ENCODE measurements at places on chromosomes 7 and 10.

DNA sequence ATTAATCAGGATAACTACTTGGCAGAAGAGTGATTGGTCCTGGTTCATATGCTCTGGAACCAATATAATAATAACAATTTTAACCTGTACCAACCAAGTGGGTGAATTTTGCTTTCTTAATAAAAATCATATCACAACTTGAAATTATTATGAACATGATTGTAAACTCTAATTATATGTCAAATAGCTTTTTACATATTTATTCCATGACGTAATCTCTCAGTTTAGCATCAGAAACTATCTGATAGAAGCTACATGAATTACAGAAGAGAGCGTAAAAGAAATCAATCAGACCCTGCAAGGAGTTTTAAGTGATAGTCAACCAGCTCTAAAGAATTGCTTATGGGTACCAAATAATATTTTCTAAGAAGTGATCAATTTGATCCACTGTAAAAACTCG is 10.1 kb downstream of the GNG11 start:
- no peak for DNase-seq

DNA sequence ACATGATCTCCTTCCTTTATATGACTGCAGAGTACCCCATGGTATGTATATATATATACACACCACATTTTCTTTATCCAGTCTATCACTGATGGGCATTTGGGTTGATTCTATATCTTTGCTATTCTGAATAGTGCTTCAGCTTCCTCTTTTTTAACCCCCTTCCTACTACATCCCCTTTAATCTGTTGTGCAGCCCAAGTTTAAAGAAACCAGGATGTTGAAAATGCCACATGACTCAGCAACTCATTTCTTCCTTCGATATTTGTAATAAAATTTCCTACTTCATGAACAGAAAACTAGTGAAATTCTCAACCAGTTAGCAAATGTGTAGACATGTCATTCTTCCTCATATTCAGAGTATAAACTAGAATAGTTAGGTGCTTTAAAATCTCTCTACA is 1245.7 kb upstream of the SORCS1 start:
- no peak for DNase-seq

DNA sequence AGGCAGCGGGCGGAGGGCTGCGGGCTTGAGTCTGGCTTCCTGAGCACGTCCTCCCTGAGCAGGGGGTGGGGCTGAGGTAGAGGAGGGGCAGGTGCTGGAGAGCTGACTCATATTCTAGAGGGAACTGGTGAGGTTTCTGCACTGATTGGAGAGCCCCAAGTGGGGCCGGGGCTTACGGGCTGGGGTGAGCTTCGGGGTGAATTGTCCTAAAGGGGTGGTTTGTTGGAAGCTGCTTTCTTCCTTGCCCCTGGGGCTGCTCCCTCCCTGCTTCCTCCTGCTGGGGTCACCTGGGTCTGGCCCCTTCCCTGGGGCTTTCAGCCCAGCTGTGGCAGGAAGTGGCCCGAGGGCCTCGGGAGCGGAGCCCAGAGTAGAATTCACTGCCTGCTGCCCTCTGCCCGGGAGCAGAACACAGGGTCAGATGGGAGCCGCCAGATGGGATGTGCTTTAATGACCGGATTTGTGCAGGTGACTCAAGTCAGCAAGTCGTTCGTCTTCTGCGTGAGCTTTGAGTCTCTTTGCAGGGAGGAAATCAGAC is 48.6 kb downstream of the FAM20C start:
- no peak for DNase-seq

DNA sequence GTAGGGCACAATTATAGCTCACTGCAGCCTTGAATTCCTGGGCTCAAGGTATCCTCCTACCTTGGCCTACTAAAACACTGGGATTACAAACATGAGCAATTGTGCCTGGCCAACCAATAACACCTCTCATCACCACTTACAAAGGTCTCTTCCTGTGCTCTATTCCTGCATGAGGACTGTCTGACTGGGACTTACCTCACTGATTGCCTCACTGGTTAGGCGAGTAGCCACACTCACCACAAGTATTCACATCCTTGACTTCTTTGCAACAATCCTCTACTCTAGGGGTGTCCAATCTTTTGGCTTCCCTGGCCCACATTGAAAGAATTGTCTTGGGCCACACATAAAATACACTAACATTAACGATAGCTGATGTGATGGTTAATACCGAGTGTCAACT is 22.6 kb upstream of the PDIA4 start:
- no peak for DNase-seq

- DNase-seq: no peak
Observed at GRCh38 chr10:102504179-102504975, 605 bp downstream of the SUFU start.

GRCh38 chr10:131681122-131681521 is 219.7 kb upstream of the PPP2R2D start:
- no peak for DNase-seq

- DNase-seq: no peak
Observed at GRCh38 chr7:158257516-158258410, 329.9 kb downstream of the PTPRN2 start.

- DNase-seq: no peak
Observed at GRCh38 chr10:62188021-62188616, 80.5 kb downstream of the RTKN2 start.

DNA sequence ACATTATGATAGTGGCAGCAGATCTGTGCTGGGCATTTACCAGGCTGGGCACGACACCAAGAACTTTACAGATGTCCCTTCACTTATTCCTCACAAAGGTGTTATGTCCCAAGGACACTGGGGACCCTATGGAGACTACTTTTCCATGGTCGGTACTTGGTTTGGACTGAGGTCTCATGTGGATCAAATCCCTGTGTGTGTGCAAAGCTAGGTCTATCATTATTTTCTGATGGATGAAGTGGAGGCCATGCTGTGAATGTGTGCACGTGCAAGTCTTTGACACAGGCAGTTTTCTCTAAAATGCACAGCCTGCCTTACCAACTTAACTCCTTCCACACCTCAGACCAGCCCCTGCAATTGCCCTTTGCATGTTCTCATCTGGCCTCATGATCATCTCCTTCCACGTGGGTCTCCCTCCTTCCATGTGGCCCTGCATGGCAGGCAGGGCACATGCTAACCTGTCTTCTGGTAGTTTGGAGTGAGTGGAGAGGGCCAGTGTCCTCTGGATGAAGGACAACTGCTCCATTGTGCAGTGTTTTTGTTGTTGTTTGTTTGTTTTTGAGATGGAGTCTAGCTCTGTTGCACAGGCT is 16.0 kb upstream of the ZNF273 start:
- DNase-seq: no peak

DNA sequence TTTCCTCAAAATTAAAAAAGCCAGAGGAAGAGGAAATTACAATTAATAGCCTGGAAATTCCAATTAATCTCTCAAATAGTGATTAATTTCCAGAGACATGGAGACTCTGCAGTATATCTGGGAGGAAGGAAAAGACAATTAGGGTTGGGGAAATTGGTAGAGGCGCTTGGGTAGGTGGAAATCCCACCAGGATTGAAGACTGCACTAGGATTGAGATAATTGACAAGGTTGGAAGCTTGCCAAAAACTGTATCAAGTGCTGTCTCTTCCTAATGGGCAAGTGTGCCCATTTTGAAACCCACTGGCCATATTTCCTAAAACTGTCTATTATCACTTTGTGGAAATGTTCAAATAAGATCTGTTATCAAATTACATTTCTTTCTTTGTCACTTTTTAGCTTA is 21.6 kb downstream of the CHN2 start:
- DNase-seq: no peak

DNA sequence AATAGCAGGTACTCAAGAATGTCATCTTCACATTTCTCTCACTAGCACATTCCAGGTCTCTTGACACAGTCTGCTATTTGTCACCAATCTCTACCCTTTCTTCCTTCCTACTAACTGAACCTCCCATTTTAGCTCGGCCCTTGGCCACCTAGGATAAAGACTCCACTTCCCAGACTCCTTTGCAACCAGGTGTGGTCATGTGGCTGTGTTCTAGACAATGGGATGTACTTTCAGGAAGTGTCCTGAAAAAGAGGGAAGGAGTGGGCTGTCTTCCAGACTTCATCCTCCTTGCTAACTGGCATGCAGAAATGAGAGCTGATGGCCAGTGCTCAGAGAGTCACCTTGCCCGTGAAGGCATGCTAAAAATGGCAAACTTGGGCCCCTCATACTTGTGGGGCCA is 139.2 kb downstream of the AMPH start:
- no peak for DNase-seq

GRCh38 chr10:21740989-21741388 is 207.0 kb downstream of the MLLT10 start:
- DNase-seq: no peak

DNA sequence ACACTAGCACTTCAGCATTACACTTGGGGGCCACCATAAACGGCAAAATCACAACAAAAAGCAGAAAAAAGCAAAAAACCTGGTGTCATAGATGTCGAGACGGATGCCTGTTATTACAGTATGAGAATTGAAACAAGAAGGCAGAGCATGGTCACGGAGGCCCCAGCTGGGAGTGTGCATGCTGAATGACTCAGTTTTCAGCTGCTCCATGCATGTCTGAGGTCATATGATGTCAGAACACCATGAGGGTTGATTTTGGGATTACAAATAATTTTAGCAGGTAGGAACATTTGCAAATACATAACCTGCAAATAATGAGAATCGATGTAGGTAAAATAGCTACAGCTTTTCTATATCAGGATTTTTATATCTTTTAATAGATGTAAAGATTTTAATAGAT is 19.1 kb downstream of the ZMYND11 start:
- DNase-seq: no peak

- no peak for DNase-seq
Observed at GRCh38 chr10:29254123-29255046, 34.5 kb upstream of the LYZL1 start.

DNA sequence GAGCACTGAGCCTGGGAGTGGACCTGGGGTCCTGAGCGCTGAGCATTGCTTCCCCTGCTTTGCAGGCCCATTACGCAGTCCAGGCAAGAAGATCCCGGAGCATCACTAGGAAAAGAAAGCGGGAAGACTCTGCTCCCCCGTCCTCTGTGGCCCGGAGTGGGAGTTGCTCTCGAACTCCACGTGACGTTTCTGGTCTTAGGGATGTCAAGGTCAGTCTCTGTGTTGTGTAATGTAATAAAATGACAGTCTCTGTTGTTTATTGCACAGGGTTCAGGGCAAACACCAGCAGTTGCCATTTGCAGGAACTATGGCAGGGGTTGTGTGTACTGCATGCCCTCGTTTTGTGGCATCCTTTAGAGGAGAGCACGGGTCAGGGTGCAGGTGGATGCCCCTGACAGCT is 10.0 kb downstream of the IDI2 start:
- no peak for DNase-seq

- no peak for DNase-seq
Observed at GRCh38 chr7:132216847-132217525, 359.3 kb downstream of the PLXNA4 start.

DNA sequence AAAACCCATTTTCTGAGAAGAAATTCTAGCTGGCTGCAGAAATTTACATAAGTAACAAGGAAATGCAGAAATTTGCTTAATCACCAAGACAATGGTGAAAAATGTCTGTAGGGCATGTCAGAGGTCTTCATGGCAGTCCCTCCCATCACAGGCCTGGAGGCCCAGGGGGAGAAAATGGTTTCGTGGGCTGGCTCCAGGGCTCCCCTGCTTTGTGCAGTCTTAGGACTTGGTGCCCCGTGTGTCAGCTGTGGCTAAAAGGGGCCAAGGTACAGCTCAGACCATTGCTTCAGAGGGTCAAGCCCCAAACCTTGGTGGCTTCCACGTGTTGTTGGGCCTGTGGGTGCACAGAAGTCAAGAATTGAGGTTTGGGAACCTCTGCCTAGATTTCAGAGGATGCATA is 215.9 kb downstream of the GPR158 start:
- no peak for DNase-seq

DNA sequence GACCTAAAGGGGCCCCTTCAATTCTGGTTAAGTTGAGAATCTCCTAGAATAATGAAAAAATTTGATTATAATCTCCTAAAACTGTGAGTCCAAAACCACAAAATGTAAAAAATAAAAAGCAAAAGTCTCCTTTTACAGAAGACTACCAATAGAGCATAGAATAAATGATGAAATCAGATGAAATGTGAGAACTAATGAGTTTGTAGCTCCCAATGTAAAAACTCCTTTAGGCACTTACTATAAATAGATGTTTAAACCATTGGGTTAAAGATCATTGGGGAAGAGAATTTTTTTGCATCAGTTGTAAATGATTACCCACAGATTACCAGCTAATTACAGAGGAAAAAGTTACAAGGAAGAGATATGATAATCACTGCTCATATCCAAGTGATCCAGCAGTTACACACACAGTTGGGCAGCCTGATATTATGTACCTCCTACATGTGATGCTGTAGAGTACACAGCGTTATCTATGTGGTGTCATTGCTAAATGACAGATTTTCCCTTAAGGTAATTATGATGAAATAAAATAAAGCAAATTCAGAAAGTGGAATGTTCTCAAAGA is 282.7 kb upstream of the SEMA3D start:
- no peak for DNase-seq

DNA sequence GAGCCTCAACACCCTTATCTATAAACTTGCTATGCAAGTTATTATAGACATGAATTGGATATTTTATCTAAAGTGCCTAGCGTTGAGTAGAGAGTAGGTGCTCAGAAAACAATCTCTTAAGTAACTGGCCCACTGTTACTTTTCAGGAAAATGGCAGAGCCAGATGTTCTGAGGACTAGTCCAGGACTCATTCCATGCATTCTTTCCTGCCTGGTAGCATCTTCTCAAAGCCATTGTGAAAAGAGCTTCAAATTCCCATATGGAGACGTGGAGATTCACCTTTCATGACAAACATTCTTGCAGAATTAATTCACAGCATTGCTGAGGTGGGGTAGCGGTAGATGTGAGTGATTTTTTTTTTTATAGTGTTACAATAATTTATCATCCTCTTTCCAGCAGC is 35.9 kb upstream of the ITPRID1 start:
- no peak for DNase-seq
